Stimulated activated CD8-positive, alpha-beta memory T cell treated with anti-CD3 and anti-CD28 coated beads, Interleukin-7, amount 100 ng/mL, for 4 hours (primary cell): ENCODE measurements at places on chromosomes 13 and 19.

DNA sequence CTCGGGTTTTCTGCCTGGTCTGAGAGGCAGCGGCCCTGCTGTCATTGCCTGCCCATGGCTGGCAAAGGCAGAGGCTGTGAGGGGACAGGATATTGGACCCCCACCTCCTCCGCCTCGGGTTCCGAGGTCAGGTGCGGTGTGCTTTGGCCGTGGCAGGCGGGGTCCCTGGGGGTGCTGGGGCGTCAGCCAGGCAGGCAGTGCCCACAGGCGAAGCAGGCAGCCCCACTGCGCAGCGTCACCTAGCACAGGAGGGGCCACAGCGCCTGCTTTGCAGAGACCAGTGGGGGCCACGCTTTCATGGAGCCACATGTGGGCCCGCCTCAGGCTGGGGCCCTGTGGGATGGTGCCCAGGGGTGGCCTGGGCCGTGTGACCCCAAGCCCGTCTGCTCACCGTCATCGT, 96.0 kb downstream of the KDM4B start:
- DNase-seq: no peak

DNA sequence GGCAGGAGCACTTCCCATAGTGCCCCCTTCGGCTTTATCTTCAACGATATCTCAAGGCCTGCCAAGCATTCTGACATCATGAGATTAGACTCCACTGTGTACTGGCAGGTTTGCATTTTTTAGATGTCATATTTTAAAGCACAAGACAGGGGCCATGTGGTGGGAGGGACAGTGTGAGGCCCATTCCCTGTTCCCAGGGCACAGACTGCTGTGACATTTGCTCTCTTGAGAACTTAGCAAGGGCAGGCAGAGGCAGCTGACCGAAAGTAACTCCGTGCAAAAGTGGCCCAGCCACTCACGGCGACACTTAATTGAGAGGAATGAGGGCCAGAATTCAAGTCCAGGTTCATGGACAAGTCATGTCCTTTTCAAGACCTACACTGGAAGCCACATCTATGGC, 201.8 kb downstream of the COL4A1 start:
- DNase-seq: no peak

GRCh38 chr13:93254775-93255174, 28.2 kb downstream of the GPC6 start:
- DNase-seq: no peak

GRCh38 chr13:43933378-43933777, 53.7 kb downstream of the LACC1 start:
- DNase-seq: no peak

DNA sequence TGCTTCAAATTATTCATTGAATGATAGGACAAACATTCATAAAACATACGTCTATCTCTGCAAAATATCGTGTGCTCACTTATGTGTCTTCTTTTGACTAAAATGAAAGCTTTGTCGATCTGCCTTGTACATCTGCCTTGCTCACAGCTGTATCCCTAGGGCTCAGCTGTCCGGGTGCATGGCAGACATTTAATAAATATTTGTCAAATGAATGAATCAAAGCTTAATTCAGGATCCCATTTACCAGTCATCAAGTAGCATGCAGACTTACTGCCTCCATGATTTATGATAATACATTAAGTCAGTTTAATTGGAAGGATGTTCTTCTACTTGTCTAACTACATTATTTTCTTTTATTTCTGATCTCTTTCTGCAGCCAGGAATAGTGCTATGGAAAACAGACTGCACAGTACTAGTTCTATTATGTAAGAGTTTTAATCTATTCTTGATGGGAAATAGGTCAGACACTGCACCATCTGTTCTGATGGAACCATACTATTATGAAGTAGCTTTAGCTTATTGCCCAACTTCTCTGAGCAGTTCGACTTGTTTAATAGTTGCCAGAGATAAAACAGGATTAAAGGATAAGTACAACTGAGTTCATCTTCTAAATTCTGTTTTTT, 13.2 kb downstream of the SLC46A3 start:
- no peak for DNase-seq

GRCh38 chr19:40005691-40006272, 8.9 kb downstream of the ZNF546 start:
- no peak for DNase-seq

GRCh38 chr19:33296488-33296971, 5.8 kb downstream of the CEBPA start:
- DNase-seq: no peak

GRCh38 chr13:56317841-56318240, 822.9 kb upstream of the PRR20A start:
- no peak for DNase-seq

DNA sequence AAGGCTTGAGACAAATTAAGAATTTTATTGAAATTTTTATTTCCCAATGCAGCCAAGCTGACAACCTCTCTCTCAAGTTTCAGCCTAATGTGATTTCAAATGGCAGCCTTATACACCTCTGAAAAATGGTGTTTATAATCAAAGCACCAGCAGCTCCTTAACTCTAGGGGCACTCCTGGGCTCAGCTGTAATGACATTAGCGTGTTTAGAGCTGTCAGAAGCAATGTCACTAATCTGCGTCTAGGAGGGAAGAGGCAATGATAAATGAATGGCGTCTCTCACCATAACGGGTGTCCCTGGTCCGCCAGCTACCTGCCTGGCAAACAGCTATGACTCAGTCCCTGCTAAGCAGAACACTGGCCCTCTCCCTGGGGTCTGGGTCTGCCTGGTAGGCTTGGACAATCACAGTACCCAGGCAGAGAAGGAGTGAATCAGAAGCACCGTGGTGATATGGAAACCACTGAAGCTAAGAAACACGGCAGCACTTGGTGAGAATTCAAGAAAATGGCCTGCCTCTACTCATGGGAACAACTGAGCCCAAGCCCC, 131.8 kb upstream of the VSTM2B start:
- DNase-seq: no peak

DNA sequence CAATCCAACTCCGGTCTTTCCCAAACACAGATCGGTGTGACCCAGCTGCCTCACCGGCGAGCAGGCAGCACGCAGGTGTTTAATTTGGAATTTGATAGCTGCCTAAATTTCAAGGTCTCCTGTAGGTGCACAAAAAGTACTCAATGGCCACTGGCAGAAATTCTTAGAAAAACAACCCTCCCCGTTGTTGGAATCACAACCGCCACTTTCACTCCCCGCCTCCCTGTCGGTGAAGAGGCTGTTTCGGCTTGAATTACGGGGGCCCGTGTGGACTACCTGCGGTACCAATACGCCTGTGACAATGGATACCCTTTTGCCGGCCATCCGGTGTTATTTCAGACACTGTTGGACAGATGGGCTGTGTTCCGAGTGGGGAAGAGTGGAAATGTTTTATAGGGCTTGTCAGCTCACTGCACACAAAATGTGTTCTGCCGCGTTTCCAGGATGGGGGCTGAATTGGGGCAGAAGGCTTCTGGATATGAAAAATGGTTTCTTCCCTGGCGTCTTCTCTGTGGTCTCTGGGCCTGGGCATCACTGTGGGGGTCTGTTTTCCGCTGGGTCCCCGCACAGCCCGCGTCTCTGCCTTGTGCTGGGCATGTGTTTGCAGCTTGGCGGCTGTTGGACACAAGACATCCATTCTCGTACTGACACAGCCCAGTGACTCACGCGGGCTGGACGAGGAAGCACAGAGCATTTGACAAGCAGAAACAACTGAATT, 45.4 kb downstream of the ZIC5 start:
- DNase-seq: no peak

GRCh38 chr19:19752760-19753403, 20.0 kb upstream of the ZNF14 start:
- DNase-seq: no peak

DNA sequence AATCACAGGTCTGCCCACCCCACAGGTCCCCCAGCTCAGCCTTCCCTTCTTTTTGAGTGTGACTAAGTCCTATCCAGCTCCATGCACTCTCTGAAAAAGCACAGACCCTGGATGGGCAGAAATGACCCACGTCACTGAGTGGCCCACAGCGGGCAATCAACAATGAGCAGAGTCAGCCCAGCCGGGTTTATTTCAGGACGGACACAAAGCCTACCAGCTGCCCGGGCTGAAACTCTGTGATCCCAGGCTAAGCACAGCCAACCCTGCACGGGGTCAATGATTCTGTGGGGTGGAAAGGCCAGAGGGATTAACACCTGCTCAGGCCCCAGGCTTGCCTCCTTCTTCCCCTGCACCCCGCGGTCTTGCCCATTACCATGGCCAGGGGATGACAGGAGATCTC, 8.4 kb downstream of the NAPA start:
- no peak for DNase-seq

DNA sequence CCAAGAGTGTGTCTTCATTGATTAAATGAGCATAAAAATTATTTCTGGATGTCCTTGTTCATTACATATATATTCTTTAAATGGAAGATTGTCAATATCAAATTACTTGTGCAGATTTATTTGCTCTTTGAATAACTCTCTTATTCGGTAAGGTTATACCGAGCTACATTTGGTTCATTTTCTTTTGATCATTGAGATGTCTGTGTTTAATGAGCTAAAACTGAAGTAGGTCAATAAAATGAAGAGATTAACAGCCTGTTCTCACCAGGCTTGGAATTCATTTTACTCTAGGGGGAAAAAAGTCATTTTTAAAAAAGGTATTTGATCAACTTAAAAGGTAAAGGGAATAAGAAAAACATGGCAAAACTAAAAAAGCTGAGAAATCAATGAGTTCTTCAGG, 10.6 kb downstream of the GPC5 start:
- DNase-seq: no peak

GRCh38 chr13:80473695-80474094, 132.8 kb upstream of the SPRY2 start:
- no peak for DNase-seq

- DNase-seq: no peak
Measured at GRCh38 chr19:18607226-18608101, 865 bp upstream of the CRLF1 start.

DNA sequence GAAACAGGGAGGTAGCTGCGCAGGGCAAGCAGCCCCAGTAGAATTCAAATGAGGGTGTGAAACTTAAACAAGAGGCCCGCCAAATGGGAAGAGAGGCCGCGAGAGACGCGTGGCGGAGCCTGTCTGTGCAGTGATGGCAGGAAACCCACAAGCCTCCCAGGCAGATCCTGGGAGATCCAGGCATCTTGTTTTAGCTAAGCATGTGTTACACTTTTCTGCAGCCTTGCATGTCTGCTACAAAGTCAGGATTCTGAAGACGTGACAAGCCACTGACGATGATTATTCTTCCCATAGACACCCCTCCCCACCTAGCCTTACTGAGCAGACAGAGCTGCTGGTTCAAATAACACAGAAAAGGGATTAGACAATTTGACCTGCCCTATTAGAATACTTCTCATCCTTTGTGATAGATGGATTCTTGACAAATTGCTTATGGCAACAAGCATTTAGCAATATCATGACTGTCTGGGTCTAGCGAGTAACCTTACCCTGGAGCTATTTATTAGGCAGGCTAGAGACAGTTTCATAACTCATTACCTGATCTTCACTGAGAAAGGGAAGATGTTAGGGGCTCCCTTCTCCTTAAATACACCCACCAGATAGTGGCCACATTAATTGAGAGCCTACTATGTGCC, 185.2 kb upstream of the IRS2 start:
- no peak for DNase-seq

DNA sequence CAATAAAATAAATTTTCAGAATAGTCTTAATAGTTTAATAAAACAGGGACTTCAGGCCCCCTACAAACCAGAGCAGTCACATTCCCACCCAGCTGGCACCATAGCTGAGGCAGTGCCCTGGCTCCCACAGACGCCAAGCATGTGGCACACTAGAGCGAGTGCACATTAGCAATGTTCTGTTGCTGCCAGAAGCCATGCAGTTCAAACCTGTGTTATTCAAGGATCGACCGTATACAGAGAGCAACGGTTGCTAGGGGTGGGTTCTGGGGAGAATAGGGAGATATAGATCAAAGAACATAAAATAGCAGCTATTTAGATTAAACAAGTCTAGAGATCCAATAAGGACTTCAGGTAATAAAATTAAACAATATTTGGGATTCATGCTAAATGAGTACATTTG, 419.3 kb upstream of the KLHL1 start:
- DNase-seq: no peak

DNA sequence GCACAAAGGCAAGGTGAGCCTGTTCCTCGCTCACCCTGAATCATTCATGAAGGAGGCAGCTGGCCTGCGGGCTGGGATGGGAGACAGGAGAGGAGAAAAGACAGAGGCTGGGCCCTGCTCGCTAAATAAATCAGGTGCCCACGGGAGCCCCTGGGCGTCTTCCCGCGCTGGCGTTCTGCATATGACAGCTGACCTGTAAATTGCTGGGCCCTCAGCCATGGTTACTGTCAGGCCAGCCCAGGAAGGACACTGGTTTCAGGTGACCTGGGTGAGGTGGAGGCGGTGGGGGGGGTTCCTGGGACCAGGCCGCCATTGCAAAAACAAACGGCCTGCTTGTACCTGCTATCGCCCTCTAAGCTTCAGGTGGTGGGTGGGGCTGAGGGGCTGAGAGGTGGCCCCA, 3.4 kb upstream of the PTBP1 start:
- DNase-seq: no peak

GRCh38 chr13:30797847-30798535, 62.6 kb downstream of the ALOX5AP start:
- DNase-seq: no peak

DNA sequence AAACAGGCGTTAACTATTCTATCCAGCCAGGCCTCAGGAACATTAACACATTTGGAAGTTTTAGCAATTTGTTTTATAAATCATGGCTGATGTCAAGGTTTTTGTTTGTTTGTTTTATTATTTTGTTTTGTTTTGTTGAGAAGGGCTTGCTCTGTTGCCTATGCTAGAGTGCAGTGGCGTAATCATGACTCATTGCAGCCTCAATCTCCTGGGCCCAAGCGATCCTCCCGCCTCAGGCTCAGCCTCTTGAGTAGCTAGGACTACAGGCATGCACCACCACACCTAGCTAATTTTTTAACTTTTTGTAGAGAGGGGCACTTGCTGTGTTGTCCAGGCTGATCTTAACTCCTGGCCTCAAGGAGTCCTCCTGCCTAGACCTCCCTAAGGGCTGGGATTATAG, 28.3 kb downstream of the NUP58 start:
- DNase-seq: no peak

- no peak for DNase-seq
Measured at GRCh38 chr19:7795555-7796161, 32.6 kb downstream of the CLEC4M start.

DNA sequence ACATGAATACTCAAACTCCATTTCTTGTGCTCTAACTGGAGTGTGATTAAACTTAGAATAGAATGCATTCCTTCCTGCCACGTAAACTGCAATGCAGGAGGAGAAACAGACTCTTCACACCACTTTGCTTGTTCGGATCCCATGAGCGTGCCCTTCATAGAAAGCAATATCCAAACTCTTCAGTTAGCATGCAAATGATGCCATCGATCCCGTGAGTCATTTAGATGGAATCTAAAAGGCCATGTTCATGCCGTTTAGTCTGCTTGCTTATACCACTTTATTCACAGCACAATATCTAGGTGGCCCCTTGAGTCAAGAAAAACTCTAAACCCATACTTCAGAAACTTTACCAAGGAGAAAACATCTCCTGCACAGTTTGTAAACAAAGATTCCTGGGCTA, 225.8 kb downstream of the OXGR1 start:
- no peak for DNase-seq

DNA sequence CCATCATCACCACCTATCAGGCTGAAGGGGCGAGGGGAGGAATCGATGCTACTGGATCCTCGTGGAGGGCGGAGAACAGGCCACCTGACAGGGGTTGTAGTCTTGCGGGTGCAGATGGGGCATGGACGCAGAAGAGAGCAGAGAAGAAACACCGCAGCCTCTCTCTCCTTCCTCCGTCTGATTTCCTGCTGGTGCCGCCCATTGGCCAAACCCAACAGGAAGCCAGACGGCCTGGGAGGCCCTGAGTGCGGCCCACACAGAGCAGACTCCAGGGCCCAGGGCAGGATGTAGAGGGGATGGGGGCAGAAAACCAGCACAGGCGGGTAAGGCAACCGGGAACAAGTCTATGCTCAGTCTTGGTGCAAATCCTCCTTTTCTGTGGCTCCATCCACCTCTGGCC, 15.4 kb downstream of the CEBPA start:
- DNase-seq: no peak
